A549 (cell line): ENCODE measurements at places on chromosomes 12 and 14. TPM values are rescaled to one million over a fixed set of nuclear protein-coding genes. Genes with fewer than 3 reads are reported as not detected.

Gene FMNL3
- polyA plus RNA-seq, result 1.5 to 1.7 TPM (median 1.7 TPM) in 3 replicates

Gene TAS2R31
- polyA plus RNA-seq, result 0.17 to 0.30 TPM (median 0.28 TPM) in 3 replicates

Gene CD163L1
- polyA plus RNA-seq, result 0.22 to 0.34 TPM (median 0.22 TPM) in 3 replicates

Gene KRT1
- polyA plus RNA-seq, result not detected in 3 replicates

Gene ACVRL1
- 0.05 TPM in 1 of 3 replicates, not detected in the others for polyA plus RNA-seq

Gene RNASE1
- polyA plus RNA-seq, result 0.13 to 0.55 TPM (median 0.16 TPM) in 3 replicates

DNA sequence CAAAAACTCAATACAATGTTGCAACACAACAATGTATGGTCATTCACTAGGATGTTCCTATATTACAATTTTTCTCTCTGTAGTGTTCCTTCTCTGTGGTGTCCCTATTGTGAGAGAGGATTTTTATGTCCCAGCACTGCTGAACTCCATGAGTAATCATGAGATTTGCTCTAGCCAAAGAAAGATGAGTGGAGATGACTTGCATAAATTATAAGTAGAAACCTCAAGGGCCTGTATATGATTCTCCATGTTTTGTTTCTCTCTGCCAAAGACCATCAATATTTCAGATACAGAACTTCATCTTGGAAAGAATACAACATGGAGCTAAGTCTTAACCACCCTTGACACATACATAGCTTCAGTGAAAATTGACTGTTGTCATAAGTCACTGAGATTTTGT is 579.1 kb downstream of the TMTC2 start:
- DNase-seq, result peak; percentile 2

DNA sequence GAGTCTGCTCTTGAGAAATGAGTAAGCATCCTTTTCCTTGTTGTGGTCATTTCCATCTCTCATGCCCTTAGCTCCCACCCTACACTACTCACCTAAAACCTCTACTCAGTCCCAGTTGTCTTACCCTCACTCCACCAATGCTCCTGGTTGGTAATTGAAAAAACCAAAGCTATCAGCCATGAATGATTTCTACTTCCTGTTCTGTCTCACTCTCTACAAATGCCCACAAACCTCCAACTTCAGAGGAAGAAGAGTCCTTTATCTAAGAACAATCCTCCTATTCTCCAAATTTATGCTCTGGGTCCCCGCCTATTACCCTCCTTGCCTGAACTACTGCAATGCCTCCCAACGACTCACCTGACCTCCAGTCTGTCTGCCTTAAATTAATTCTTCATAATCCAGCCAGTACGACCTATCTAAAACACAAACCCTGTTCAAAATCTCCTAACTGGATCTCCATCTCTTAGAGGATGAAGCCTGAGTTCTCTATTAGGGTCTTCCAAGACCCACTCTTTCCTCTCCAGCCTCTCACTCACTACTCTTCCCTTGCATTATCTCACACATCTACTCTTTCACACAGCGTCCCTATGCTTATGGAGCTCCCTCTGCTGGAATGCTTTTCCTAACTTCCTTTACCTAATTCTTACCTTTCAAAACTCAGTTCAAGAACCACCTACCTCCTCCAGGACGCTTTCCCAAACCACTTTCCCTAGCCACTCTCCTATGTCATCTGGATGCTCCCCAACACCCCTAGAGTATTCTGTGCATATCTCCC is 2.2 kb downstream of the DHRS1 start:
- peak; percentile 62 for DNase-seq

GRCh38 chr12:1646569-1647284 is 17.7 kb downstream of the WNT5B start:
- no peak for DNase-seq

DNA sequence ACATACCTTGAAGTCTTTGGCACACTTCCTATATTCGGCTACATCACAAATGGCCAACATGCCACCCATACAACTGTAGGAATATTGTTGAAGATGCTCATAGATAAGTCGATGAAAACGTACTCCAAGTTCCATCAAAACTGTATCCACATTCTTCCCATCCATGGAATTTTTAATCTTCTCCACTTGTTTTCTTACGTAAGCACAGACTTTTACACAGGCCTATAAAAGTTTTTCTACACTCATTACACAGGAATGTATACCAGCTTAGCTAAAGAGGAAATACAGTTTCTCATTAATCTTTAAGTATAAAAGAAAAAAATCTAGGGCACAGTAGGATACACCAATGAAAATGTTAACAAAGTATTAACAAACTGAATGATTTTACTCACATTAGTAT is 59.1 kb downstream of the EXOC5 start:
- DNase-seq, result peak; percentile 2

GRCh38 chr12:97398704-97399103 is 63.9 kb upstream of the RMST start:
- DNase-seq, result no peak

DNA sequence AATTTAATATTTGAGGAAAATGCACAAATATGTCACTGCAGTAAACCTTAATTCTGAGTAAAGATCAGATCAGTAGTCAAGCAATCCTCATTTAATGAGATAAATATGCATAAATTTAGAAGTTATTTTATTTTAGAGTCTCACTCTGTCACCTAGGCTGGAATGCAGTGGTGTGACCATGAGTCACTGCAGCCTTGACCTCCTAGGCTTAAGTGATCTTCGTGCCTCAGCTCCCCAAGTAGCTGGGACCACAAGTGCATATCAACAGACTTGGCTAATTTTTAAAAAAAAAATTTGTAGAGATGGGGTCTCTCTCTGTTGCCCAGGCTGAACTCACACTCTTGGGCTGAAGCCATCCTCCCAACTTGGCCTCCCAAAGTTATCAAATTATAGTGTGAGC is 41.3 kb downstream of the LMO3 start:
- DNase-seq, result no peak

DNA sequence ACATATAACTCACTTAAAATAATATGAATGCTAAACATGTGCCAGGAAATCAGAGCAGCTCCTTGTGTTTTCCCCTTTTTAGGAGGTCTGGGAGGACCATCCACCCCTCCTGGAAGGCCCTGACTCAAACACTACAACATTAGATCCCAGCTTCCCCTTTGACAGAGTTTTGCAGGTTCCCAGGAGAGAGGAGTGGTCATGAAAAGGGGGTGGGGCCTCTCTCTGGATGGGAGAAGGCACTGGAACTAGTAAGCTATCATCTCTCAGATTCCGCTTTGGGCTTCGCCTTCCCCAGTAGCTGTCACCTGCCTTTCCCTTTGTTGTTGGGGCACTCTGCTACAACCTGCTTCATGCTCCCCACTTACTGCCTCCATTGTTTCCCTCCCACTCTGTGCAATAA is 149.2 kb downstream of the ZFP36L1 start:
- DNase-seq, result no peak

- DNase-seq, result no peak
These were observed 449.6 kb upstream of the RGS6 start for GRCh38 chr14:71482671-71483070.

DNA sequence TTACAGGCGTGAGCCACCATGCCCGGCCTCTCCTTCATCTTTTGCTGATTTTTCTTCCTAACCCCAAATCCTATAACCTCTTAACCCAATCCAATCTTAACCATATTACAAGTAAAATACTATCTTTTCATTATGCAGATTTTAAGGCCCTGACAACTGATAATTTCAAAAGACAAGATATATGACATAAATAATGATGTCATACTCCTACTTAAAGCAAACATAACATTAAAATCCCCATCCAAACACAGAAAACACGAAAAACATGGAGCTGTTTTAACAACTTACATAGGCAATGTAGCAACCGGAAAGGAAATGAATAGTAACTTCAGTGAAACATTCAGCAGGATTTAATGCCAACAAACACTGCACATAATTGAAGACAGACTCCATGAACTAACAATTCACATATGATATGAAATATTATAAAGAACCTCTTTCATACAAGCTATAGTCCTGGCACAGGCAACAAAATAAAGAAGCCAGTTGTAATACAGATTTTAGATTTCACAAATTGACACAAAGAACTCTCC is 21.5 kb downstream of the USP44 start:
- DNase-seq, result no peak
